ENCODE measurements at places on chromosomes 12 and 14.
A peak's percentile ranks its signal among the peaks of the same experiment; 100 is the strongest.

DNA sequence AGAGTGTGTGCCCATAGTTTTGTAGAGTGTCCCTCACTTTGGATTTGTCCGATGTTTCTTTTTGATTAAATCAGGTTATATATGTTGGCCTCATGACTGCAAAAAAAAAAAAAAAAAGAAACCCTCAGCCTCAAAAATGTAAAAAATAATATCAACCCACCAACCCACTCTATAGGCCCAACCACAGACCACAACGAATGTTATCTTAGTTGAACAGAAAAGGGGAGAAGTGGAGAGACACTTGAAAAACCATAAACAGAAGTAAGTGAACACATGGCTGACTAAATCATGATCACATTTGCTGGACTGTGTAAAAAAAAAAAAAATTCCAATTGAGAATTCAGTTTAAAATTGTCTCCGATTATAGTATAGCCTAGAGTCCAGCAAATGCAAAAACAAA is 45.5 kb upstream of the ST8SIA1 start:
- DNase-seq: no peak
- H3K27ac ChIP-seq: no peak overlapping the region
- H3K27me3 ChIP-seq: no peaks in the 10 kb centered on the region
- no peaks in the 10 kb centered on the region for H3K4me1 ChIP-seq
- H3K4me3 ChIP-seq: no peak overlapping the region

DNA sequence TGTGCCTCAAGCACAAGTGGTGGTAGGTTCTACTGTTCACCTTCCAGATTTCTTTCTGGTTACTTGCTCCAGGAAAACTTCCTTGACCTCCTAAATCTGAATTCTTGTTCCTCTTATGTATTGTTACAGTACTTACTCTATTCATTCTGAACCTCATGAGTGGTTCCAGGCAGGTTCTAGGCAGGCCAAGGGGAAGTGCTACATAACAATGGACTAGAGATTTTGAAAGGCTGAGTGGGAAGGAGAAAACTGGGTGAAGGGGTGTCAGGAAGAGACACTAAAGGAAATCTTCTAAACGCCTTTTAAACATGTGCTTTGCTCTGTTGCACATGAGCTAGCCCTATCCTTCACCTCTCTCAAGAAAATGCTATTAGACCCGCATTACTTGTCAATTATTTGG is 1.6 kb downstream of the YARS2 start:
- DNase-seq: no peak
- no peaks in the 10 kb centered on the region for H3K27me3 ChIP-seq
- H3K4me1 ChIP-seq: peaks cover 20% of the 10 kb centered on the region
- peak overlapping the region; percentile 28 for H3K27ac ChIP-seq
- H3K4me3 ChIP-seq: peak overlapping the region; percentile 90

DNA sequence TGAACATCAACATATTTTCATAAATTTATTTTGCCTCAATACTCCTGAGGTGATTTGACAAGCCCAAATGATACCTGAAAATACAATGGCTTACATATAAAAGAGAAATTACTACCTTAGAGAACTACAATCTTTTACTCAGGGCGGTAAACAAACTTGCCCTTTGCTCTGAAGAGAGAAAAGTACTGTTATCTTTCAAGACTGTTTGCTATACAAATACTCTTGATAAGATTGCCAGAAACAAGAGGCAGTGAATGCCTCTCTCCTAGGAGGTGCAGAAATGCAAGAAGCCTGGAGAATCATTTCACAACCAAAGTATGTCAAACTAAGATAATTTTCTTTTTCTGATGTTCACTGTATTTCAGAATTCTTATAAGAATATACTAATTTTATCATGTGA is 160.3 kb downstream of the ALX1 start:
- no peaks in the 10 kb centered on the region for H3K4me1 ChIP-seq
- no peak for DNase-seq
- no peaks in the 10 kb centered on the region for H3K36me3 ChIP-seq
- H3K27me3 ChIP-seq: no peaks in the 10 kb centered on the region

- H3K27me3 ChIP-seq: peaks cover 25% of the 10 kb centered on the region
- H3K4me3 ChIP-seq: no peak overlapping the region
- no peak overlapping the region for H3K27ac ChIP-seq
- H3K36me3 ChIP-seq: no peaks in the 10 kb centered on the region
- peaks cover 23% of the 10 kb centered on the region for H3K4me1 ChIP-seq
- peak; percentile 37 for DNase-seq
These were observed 2.5 kb downstream of the AHNAK2 start for GRCh38 chr14:104975481-104976197.

DNA sequence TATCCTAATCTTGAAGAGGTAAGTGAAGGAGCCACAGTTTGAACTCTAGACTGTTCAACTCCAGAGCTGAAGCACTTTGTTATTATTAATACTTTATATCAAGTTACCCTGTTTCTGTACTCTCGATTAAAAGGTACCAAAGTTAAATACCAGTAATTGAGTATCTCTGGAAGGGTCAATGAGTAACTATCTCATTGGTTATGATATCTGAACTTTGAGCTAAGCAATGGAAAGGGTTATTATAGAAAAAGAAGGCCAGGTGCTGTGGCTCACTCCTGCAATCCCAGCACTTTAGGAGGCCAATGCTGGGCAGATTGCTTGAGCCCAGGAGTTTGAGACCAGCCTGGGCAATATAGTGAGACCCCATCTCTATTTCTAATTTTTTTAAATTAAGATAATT is 9.9 kb downstream of the TMEM19 start:
- no peak overlapping the region for H3K4me3 ChIP-seq
- H3K27me3 ChIP-seq: no peaks in the 10 kb centered on the region
- no peak for DNase-seq

- H3K27me3 ChIP-seq: no peaks in the 10 kb centered on the region
- H3K4me1 ChIP-seq: peaks cover 58% of the 10 kb centered on the region
- no peak overlapping the region for H3K4me3 ChIP-seq
- peak; percentile 27 for DNase-seq
- H3K27ac ChIP-seq: peak overlapping the region; percentile 75
- no peaks in the 10 kb centered on the region for H3K36me3 ChIP-seq
These were observed 466.0 kb downstream of the RAD51B start for GRCh38 chr14:68285421-68286179.

DNA sequence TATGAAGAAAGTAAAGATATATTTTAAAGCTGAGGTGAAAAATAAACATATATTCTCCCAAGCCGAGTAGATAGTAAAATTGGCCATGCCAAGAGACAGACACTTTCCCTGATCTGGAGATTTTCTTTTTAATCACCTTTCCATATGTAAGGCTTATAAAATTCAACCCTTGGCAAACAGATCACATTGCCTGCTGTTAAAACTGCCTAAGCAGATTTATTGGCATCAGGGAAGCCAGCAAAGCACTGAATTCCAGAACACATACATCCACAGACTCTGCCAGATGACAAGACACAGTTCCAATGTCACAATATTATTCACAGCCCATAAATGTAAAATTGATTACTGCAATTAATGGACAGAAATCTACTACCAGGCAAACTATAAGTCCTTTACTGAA is 78.2 kb upstream of the GARIN2 start:
- H3K4me1 ChIP-seq: no peaks in the 10 kb centered on the region
- no peak overlapping the region for H3K27ac ChIP-seq
- H3K4me3 ChIP-seq: no peak overlapping the region
- no peaks in the 10 kb centered on the region for H3K27me3 ChIP-seq

DNA sequence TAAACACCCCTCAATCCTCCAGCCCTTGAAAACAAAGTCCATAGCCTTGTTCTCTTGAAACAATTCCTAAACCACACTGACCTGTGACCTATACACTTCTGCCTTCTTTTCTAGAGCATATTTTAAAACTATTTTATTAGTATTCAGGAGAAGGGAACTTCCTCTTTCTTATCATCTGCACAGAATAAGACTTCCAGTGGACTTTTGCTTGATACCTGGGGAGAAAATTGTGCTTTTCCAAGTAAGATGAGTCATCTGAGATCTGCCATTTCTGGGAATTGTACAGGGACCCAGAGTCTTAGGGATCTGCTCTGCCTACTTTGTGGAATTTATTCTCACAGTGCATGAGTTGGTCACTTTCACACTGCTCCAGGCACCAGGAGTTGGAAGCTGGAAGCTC is 10.5 kb upstream of the WNT5B start:
- no peak overlapping the region for H3K4me3 ChIP-seq
- no peaks in the 10 kb centered on the region for H3K27me3 ChIP-seq
- no peak for DNase-seq
- H3K4me1 ChIP-seq: no peaks in the 10 kb centered on the region
- no peak overlapping the region for H3K27ac ChIP-seq
- no peaks in the 10 kb centered on the region for H3K36me3 ChIP-seq

- no peak overlapping the region for H3K27ac ChIP-seq
- DNase-seq: peak; percentile 18
- no peak overlapping the region for H3K4me3 ChIP-seq
- no peaks in the 10 kb centered on the region for H3K36me3 ChIP-seq
These were observed 524 bp upstream of the P2RX2 start for GRCh38 chr12:132617822-132618682.

DNA sequence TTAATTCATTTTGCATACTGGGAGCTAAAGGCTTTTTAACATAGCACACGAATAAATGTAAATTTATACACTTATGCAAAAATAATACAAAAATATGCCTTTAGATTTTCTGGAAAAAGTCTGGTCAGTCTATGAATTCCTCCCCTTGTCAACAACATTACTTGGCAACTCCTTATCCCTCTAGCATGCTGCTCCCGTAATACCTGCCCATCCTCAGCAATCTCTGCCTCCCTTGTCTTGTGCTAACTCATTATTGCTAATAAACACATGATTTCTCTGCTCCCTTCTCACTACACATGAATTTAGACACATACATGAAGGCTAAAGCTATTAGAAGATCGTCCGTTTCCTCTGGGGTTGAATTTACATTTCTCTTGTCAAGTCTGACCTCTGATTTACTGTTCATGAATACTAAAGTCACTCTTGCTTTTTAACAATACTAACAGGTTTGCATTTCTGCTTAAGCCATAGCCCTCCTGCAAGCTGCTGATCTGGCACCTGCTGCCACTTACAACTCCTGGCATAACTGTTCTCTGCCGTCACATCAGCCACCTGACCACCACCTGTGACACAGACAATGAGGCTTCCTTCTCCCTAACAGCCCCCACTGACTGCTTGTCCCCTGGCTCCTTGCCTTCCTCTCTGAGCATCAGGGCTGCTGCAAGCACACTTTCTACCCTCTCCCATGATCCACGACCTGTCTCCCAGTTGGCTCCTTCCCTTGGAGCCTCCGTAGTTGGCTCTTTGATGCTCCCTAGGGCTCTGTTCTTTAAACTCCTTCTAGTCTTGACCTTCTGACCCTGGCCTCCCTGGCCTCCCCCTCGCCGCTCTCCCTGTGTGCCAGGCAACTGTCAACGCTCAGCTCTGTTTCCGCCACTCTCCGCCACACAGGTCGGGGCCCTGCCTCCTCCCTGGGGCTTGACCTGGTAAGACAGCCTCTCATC is 177.6 kb downstream of the CALM1 start:
- DNase-seq: no peak
- no peak overlapping the region for H3K27ac ChIP-seq

DNA sequence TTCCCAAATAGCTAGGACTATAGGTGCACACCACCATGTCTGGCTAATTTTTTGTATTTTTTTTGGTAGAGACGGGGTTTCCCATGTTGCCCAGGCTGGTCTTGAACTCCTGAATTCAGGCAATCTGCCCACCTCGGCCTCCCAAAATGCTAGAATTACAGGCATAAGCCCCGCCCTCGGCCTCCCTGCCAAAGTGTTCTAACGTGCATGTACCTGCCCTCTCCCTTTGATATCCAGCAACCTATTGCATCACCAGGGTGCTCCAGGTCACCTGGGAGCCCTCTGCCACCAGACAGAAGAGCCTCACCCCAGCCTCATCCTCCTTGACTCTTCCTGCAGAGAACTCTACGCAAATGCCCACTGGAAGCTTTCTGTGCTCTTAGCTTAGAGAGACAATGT is 2.2 kb upstream of the EML1 start:
- H3K4me1 ChIP-seq: peaks cover 8% of the 10 kb centered on the region
- H3K27me3 ChIP-seq: peaks cover 13% of the 10 kb centered on the region
- no peak for DNase-seq
- no peak overlapping the region for H3K4me3 ChIP-seq
- no peak overlapping the region for H3K27ac ChIP-seq

DNA sequence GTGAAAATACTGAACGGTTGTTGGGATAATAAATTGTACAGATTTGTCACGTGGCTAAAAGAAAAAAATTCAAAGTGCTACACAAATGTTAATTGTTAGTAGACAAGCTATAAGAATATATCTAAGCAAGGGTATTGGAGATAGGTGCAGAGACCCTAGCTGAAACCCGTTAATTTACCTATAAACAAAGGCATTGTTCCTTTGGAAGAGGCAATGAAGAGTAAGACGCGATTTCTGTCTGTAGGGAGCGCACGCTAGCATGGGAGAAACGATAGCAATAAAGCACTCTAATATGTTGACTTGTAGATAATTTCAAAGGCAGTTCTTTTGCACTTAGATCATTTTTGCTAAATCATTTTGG is 565 bp downstream of the CCDC77 start:
- H3K4me3 ChIP-seq: peak overlapping the region; percentile 75
- H3K27me3 ChIP-seq: no peaks in the 10 kb centered on the region
- peaks cover 12% of the 10 kb centered on the region for H3K4me1 ChIP-seq
- DNase-seq: no peak
- H3K36me3 ChIP-seq: no peaks in the 10 kb centered on the region
- H3K27ac ChIP-seq: no peak overlapping the region

DNA sequence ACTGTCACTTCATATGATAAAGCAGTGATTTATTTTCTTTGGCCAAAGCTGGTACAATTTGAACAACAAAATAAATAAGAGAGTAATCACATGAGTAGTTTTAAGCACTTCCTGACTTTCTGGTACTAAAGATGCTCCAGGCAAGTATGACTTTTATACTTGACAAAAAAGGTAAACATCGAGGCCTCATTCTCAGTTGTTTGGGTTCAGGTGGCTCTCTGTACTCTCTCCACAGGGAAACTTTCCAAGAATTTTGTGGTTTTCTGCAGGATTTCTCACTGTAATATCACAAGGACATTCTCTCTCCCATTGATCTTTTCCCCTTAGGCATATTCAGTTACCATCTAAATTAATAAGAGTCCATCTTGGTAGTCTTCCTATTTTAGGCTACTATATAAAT is 26.6 kb upstream of the KCNC2 start:
- H3K4me3 ChIP-seq: no peak overlapping the region
- H3K27ac ChIP-seq: no peak overlapping the region
- no peaks in the 10 kb centered on the region for H3K4me1 ChIP-seq
- no peaks in the 10 kb centered on the region for H3K36me3 ChIP-seq
- no peak for DNase-seq

GRCh38 chr12:108060067-108060466 is 69.0 kb upstream of the WSCD2 start:
- no peaks in the 10 kb centered on the region for H3K4me1 ChIP-seq
- H3K36me3 ChIP-seq: no peaks in the 10 kb centered on the region
- no peak for DNase-seq
- peaks cover 7% of the 10 kb centered on the region for H3K27me3 ChIP-seq
- no peak overlapping the region for H3K4me3 ChIP-seq
